ENCODE measurements at places on chromosomes 7 and 10.
A peak's percentile ranks its signal among the peaks of the same experiment; 100 is the strongest.

DNA sequence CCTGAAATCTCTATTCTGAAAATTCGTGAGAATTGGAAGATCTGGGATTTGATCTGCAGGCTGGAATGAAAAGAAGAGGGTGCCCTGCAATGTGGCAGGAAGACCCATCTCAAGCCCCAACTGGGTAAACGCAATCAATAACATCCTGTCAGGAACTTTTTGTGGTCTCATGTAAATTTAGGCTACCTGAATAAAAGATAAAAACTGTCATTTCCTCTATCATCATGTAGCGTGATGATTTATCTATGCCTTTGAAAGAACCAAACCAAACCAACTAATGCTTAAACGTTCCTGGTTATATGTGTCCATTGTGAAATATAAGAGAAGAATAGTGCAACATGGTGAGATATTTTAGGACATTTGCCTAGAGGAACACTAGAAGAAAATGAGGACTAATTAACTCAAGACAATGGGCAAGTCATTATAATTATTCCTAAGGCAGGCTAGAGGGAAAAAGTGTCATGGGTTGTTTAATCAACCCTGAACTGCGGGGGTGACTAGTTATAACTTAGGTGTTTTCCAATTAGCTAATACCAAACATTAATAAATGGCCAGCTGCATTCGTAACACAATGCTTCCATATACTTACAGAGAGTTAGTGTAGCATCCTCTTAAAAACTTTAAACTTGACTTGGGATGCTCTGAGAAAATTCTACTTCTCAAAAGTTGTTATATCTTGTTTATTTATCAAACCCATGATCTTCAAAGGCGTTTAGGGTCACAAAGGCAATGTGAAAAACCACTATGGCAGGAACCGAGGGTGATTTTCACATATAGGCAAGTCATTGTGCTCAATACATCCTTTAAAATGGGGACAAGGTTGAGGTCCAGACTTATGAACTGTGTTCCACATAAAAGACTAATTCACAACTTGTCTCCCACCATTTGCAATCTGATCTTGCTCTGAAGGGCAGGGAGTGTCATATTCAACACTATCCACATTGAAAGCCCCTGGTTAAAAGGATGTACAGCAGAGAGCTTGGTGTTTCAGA is 48.6 kb upstream of the ADO start:
- H3K4me3 ChIP-seq: no peak overlapping the region
- H3K4me1 ChIP-seq: peaks cover 3% of the 10 kb centered on the region
- no peaks in the 10 kb centered on the region for H3K36me3 ChIP-seq
- no peaks in the 10 kb centered on the region for H3K27me3 ChIP-seq

DNA sequence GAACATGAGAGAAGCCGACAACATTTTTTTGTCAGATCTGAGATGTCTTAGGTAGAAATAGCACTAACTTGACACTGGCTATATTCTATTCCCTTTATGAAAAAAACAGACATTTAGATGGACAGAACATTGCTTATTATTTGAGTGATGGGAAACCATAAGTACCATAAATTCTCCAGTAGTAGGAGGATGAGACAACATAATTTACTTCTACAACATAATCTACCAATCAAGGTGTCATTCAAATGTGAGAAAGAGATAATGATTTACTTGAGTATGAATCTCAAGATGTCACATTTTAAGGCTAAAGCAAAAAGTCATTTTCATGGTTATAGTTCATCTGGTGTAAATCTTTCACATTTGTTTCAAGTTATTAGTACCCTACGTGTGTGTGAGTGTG is 110.8 kb downstream of the CALCR start:
- no peak for DNase-seq
- H3K27me3 ChIP-seq: no peaks in the 10 kb centered on the region
- no peak overlapping the region for H3K27ac ChIP-seq
- H3K4me1 ChIP-seq: no peaks in the 10 kb centered on the region
- no peak overlapping the region for H3K4me3 ChIP-seq

DNA sequence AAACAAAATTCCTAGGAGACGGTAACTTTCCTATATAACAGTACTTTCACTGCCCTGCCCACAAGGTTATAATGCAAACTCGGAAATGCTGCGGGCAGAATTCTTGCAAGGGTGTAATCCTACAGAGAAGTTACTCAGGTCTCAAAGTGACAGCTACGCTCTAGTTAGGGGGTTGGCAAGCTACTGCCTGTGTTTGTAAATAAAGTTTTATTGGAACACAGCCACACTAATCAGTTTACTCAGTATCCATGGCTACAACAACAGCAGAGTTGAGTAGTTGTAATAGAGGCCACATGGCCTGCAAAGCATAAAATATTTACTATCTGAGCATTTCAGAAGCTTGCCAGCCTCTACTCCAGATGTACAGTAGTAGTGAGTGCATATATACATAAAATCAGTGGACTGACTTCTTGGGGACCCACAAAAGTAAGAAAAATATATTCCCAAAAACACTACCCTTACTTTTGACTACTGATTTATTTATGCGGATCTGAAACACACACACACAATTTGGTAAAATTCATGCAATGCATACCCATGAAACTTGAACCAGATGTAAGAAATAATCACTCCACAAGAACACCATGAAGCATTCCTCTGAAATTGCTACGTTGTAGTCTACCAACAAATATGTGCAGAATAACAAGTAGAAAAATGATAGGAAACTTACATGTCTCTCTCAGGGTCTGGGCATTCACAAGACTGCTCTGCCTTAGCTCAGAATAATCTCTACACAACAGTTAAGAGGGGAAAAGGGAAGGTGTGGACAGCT is 53.0 kb downstream of the SMURF1 start:
- no peak overlapping the region for H3K4me3 ChIP-seq
- DNase-seq: no peak
- no peaks in the 10 kb centered on the region for H3K4me1 ChIP-seq
- no peaks in the 10 kb centered on the region for H3K27me3 ChIP-seq
- no peak overlapping the region for H3K27ac ChIP-seq

DNA sequence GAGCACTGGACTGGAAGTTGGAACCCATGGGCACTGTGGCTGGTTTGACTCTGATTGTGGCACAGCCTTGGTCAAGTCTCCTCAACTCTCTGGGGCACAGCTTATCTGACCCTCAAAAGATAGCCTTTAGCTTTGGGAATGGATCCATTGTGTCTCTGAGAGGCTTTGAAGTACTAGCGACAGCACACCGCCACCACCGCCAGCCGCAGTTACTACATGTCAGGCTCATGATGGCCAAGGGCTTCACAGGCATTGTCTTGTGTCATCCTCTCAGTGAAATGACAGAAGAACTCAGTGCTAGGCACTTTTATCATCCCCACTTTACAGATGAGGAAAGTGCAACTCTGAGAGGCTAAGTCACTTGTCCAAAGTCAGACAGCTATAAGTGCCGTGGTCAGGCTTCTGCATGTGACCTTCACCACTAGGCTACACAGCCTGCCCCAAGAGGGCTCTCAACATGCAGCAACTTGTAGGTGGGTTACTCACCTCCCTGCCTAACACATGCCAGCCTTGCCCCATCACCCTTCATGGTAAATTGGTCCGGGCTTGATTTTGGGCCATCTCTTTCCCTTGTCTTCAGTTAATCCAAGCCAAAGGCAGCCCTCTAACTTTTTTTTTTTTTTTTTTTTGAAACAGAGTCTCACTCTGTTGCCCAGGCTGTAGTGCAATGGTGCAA is 44.1 kb downstream of the C10orf105 start:
- no peak overlapping the region for H3K4me3 ChIP-seq
- H3K27ac ChIP-seq: no peak overlapping the region
- H3K27me3 ChIP-seq: no peaks in the 10 kb centered on the region
- DNase-seq: no peak

DNA sequence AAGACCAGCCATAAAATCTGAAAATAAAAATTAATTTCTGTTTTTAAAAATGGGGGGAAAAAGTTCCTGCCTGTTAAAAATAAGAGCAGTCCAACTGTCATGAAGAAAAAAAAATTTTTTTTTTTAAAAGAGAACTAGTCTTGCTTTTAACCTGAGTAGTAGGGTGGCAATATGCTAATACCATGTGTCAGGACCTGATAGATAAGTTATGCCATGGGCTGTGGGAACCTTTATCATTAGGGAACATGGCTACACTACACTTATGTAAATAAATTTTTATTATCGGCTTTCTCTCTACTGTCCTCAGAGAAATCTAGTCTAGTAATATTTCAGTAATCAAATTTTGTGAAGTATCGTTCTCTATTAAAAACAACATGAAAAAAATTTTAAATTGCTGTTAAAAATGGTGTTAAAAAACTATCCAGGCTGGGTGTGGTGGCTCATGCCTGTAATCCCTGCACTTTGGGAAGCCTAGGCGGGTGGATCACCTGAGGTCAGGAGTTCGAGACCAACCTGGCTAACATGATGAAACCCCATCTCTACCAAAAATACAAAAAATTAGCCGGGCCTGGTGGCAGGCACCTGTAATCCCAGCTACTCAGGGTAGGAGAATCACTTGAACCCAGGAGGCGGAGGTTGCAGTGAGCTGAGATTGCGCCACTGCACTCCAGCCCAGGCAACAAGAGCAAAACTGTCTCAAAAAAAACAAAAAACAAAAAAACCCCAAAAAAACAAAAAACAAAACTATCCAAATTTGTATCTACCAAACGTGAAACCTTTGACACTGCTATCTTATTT is 20.7 kb downstream of the NT5C3A start:
- DNase-seq: no peak
- H3K4me1 ChIP-seq: peaks cover 21% of the 10 kb centered on the region
- no peaks in the 10 kb centered on the region for H3K36me3 ChIP-seq
- no peak overlapping the region for H3K4me3 ChIP-seq
- no peaks in the 10 kb centered on the region for H3K27me3 ChIP-seq

DNA sequence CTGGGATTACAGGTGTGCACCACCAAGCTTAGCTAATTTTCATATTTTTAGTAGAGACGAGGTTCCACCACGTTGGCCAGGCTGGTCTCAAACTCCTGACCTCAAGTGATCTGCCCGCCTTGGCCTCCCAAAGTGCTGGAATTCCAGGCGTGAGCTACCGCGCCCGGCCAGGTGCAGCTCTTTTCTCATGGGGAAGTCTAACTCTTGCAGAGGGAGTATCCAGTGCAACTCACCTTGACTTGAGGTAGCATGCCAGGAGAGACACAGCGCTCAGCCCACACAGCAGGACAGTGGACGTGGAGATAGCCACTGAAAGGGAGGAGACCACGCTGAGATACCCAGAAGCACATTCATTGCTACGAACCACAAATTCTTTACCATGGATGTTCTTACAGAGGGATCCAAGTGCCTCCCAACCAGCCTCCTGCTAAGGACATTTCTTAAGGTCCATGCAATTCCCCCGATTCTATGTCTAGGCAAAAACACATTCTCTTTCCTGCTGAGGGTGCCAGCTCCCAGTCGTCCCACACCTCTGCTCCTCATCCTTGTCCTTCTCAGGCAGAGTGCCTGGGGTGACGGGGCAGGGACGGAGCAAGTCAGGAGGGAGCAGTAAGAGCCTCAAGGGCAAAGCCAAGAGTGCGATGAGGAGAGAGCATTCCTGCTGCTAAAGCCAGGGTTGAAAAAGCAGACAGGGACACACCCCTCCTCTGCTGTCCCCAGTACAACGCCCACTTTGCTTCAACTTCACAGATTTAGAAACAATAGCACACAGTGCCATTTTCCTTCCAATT is 21.0 kb downstream of the IL15RA start:
- H3K4me3 ChIP-seq: no peak overlapping the region
- no peaks in the 10 kb centered on the region for H3K27me3 ChIP-seq
- no peaks in the 10 kb centered on the region for H3K4me1 ChIP-seq
- H3K27ac ChIP-seq: no peak overlapping the region

GRCh38 chr10:100612601-100613595 is 77.2 kb downstream of the HIF1AN start:
- H3K36me3 ChIP-seq: no peaks in the 10 kb centered on the region
- DNase-seq: no peak
- H3K4me3 ChIP-seq: no peak overlapping the region
- H3K27me3 ChIP-seq: peaks cover 35% of the 10 kb centered on the region
- no peaks in the 10 kb centered on the region for H3K4me1 ChIP-seq

DNA sequence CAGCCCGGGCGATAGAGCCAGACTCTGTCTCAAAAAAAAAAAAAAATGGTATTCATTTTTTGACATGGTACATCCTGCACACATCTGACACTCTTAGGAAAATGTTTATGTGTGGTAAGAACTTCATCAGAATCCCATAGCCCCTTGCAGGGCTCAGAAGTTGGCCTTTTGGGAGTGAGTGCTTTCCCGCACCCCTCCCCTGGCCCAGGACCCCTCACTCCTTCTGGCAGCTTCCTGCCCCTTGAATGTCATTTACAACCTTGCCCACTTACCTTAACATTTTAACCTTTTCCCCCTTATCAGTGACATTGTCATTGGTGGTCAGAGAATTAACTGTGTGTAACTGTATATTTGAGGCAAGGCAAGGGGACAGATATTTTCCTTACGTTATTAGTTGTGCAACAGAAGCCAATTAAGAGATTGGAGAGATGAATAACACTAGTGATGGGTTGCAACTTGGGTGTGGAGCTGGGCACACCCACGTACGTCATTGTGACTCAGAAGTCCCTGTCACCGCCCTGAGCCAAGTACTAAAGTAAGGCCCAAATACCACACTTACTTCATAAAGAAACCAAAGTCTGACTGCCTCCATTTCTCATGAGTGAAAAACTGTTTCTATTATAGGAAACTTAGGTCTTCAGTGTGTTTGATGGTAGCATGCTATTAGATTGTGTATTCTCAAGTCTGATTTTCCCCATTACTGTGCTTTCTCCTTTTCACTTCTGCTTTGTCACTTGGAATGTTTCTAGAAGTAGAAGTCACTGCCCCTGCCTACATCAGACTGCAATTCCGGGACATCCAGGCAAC is 31.6 kb downstream of the OGDH start:
- H3K4me1 ChIP-seq: peaks cover 26% of the 10 kb centered on the region
- H3K27ac ChIP-seq: peak overlapping the region; percentile 98
- H3K4me3 ChIP-seq: no peak overlapping the region
- peaks cover 22% of the 10 kb centered on the region for H3K36me3 ChIP-seq

GRCh38 chr10:17113346-17113745 is 16.3 kb downstream of the CUBN start:
- H3K36me3 ChIP-seq: peaks cover 26% of the 10 kb centered on the region
- no peak overlapping the region for H3K4me3 ChIP-seq
- no peaks in the 10 kb centered on the region for H3K27me3 ChIP-seq
- no peak for DNase-seq
- H3K4me1 ChIP-seq: peaks cover 29% of the 10 kb centered on the region

GRCh38 chr7:142868188-142868985 is 13.5 kb downstream of the EPHB6 start:
- no peak overlapping the region for H3K27ac ChIP-seq
- H3K27me3 ChIP-seq: no peaks in the 10 kb centered on the region
- no peak overlapping the region for H3K4me3 ChIP-seq
- H3K4me1 ChIP-seq: peaks cover 2% of the 10 kb centered on the region
- no peak for DNase-seq

GRCh38 chr10:30821994-30822692 is 192.6 kb upstream of the LYZL2 start:
- H3K4me3 ChIP-seq: no peak overlapping the region
- H3K36me3 ChIP-seq: no peaks in the 10 kb centered on the region
- H3K27me3 ChIP-seq: peaks cover 2% of the 10 kb centered on the region
- H3K4me1 ChIP-seq: no peaks in the 10 kb centered on the region
